ENCODE measurements at places on chromosomes 16 and 17.

DNA sequence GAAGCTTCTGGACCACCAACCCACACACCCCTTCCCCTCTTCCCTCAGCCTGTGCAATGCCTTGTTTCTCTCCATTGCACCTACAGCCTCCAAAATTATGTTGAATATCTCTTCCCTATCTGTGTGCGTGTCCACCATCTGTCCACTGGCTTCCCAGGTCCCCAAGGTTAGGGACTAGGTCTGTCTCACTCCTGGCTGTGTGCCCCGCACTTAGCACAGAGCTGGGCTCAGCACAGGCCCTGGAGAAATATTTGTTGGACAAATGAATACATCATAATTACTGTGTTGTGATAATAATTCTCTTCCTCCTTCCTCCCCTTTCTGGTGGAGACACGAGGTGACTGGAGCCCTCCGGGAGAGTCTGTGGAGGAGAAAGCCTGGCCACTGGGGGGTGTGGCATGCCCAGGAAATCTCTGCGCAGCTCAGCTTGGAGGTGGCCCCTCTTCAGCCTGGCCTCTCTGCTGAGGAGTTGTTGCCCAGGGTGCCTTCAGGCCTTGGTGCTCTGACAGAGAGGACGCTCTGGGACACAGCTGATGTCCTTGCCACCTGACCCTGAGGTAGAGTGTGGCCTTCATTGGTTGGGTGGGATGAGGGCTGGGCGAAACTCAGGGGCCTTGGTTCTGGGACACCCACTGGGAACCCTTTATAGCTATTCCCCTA, 3.3 kb upstream of the BRD7 start:
- DNase-seq: no peak

DNA sequence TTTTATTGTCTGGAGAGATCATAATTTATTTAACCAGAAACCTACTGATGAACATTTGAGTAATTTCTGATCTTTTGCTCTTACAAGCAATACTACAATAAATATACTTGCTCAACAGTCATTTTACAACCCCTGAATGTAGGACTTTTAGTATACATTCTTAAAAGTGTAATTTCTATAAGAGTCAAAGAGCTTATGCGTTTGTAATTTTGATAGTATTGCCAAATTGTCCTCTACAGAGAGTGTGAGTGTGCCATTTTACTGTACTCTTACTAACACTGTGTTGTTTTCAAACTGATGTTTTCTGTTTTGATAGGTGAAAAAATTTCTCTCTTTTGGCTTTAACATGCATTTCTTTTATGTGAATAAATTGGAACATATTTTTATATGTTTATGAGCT, 139.1 kb downstream of the FTO start:
- no peak for DNase-seq

GRCh38 chr17:63190821-63191370, 224.9 kb downstream of the TANC2 start:
- no peak for DNase-seq

DNA sequence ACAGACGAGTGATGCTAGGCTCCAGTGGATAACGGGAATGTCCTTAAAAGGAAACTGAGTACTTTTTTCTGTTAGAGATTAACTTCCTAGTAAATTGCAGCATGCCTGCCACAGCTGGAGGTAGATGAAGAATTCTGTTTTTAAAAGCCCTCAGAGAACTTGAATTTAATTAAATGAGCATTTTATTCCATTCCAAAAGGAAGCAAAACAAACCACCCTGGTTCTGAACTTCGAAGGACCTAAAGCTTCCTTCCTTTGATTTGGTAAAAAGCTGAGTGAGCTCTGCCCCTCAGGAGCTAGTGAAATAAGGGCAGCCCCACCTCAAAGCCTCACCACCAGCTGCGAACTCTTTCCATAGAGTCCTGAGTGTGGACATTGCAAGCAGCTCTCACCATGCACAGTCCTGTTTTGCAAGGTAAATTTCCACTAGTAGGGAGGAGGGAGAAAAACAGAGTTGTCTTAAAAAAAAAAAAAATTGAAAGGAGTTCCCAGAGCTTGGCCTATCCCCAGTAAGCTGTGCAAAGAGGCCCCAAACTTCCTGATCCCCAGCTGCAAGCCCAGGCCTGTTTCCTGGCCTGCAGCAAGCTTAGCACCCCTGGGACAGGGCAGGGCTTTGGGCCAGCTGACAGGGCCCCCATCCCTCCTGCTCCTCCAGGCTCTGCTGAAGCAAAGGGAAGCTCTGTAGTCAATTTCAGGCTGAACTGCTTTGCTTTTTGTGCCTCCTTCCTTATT, 11.2 kb downstream of the CHD9NB start:
- no peak for DNase-seq

GRCh38 chr17:36731811-36732210, 130.4 kb downstream of the MRM1 start:
- DNase-seq: no peak

DNA sequence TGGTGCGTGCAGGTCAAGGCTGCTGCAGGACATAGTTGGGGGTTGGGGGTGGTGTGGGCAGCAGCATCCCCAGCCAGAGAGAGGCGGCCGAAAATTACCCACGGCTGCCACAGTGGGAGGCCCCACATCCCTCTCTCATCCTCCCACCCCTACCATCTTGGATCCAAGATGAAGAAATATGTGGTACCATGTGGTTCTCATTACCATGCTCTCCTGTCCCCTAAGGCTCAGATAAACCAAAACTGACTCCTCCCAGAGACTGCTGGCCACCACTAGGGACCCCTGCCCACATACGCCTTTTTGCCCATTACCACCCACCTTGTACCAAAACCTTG, 120.4 kb downstream of the HIC1 start:
- DNase-seq: no peak

GRCh38 chr16:12340151-12340733, 363.7 kb downstream of the SNX29 start:
- DNase-seq: no peak

- no peak for DNase-seq
These were observed 154.8 kb upstream of the HSBP1 start for GRCh38 chr16:83652943-83653342.

- no peak for DNase-seq
These were observed 366.3 kb downstream of the WWOX start for GRCh38 chr16:78465730-78466129.

DNA sequence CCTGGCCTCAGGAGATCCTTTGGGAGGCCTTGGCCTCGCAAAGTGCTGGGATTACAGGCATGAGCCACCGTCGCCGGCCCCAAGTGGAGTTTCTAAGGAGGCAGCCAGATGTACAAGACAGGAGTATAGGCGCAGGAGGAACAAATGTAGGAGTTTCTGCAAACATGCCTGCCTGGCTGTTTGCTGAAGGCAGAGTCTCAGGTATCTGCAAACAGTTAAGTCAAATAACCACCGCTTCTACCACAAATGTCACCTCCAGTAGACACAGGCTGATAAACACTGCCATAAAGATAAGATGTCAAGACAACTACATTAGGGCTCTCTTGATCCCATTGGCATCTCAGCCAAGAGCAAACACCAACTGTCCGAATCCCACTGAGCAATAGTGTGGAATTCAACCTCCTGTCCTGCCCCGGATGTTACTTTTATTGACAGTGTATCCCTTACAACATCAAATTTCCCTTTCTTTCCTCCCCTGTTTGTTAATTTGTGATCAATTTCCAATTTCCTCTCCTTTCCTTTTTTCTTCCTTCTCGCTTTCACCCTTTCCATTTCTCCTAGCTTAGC, 5.6 kb upstream of the COG1 start:
- no peak for DNase-seq

DNA sequence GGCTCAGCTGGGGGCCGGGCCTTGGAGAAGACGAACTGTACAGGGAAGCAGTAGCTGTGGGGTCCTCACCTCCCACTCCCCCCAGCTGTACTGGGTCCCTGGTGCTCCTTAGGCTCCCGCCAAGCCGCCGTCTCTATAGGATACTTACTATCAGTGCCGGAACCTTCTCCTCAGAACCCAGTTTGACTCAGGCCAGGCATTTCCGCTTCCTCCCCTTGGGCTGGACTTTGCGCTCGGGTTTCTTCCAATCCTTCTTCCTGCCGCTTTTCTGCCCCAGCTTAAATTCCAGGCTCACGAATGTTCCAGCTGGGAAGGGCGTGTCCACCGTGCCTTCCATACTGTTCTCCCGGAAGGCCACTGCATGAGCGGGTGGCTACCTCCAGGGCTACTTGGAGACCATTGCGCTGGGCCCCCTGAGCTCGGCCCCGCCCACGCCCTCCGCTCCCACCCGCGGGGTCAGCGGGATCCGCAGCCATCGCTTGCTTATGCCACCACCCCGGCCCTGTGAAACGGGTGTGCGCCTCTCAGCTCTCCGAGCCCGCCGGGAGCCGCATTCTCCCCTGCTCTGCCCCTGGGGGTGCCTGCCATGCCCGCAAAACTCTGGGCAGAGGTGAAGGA, 1795.9 kb downstream of the TP53TG3F start:
- DNase-seq: no peak

DNA sequence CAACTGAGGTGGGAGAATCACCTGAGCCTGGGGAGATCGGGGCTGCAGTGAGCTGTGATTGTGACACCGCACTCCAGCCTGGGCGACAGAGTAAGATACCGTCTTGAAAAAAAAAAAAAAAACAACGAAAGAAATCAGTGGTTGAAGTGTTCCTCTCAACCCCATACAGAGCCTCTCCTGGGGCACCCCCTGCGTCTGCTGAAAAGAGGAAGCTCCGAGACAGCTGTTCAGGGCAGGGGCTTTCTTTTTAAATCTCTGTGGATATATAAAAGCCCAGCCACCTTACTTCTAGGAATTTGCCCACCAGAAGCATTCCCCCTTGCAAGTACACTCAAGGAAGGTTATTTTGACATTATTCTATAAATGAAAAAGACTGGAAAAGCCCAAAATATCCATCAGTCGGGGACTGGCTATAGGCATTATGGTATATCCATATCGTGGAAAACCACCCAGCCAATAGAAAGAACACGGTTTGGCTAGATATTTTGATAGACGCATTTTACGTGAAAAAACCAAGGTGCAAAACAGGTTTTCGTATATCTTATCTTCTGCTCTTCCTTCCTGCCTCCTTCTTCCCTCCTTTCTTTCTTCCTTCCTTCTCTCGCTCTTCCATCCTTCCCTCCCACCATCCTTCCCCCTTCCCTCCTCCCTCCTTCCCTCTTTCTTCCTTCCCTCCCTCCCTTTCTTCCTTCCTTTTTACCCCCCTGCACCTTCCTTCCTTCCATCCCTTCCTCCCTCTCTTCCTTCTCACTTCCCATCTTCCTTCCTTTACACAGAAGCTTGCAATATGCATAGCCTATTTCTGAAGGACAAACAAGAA, 9.2 kb upstream of the CCL22 start:
- no peak for DNase-seq

GRCh38 chr16:77299395-77299794, 100.2 kb downstream of the SYCE1L start:
- DNase-seq: no peak

DNA sequence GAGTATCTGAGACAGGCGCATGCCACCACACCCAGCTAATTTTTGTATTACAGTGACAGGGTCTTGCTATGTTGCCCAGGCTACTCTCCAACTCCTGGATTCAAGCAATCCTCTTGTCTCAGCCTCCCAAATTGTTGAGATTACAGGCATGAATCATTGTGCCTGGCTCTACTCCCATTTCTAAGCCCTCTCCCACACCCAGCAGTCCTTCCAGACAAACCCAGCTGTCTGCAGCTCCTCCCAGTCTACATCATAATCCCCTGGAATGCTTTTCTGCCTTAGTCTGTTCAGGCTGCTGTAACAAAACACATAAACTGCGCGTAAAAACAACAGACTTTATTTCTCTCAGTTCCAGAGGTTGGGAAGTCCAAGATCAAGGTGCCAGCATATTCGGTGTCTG, 144.5 kb downstream of the GRIN2A start:
- DNase-seq: no peak

DNA sequence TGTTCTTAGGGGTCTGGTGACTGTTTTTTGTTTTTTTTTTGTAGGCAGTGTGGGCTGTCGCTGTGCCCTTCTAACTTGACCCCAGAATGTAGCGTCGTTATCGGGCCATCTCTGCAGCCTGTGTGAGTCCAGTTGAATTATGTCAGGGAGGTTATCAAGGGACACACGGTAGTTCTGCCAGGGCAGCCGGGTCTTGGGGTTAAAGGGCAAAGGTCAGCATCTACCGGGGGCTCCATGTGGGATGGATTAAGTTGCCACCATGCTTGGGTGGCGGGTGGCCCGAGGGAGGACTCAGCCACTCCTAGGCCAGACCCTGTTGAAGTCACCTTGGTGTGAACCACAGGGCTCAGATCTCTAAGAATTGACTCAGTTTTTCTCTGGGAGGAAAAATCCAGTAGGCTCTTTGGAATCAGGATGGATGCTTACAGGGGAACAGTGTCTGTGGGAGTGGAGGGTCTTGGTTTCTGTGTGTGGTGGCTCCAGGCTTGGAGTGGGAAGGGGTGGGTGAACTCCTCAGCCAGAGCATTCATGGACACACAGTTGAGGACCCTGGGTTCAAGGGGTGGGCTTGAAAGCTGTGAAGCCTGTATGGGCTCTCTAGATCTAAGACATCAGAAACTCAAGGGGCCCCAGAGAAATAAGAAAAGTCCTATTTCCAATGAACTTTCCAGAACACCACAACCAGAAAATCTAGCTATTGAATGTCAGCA, 191.7 kb downstream of the IRF8 start:
- DNase-seq: no peak

GRCh38 chr17:13734880-13735279, 133.2 kb upstream of the HS3ST3A1 start:
- DNase-seq: no peak

- DNase-seq: peak; percentile 32
These were observed 348.7 kb upstream of the TNRC6C start for GRCh38 chr17:77609553-77610517.

- no peak for DNase-seq
These were observed 19.7 kb upstream of the LRRC37A3 start for GRCh38 chr17:64938925-64939474.

GRCh38 chr16:14489460-14489859, 140.6 kb downstream of the PARN start:
- no peak for DNase-seq

DNA sequence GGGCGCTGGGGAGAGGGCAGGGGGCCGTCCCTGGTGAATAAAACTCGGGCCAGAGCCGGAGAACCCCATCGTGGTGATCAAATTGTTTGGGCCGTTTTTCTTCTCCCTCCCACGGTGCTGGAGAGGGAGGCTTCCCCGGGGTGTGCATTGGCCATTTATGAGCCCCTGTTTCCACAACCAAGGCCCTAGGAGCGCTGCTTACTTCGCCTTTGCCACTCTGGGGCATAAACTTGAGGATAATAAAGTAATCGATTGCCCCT, 544 bp downstream of the CCP110 start:
- DNase-seq: no peak

- no peak for DNase-seq
These were observed 2.5 kb downstream of the KRT32 start for GRCh38 chr17:41464682-41465081.

GRCh38 chr17:48624544-48625494, 1.3 kb downstream of the HOXB9 start:
- DNase-seq: no peak

DNA sequence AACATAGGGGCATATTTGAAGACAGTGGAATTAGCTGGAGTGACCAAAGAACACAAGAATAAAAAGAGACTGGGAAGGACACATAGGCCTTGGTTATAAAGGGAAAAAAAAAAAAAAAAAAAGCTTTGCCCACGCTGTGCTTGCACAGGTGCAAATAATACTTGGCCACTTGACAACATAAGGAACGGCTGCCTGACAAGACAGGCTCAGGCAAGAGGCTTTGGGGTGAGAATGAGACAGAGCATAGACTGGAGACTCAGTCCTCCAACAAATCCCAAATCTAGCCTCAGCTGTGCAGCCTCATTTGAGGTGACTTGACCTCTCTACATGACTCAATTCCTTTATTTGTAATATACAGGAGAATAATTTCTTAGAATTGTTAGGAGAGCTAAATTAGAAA, 332.8 kb upstream of the DYNLRB2 start:
- no peak for DNase-seq

GRCh38 chr17:57999496-58000017, 7.5 kb downstream of the SRSF1 start:
- DNase-seq: no peak

- no peak for DNase-seq
These were observed 13.2 kb downstream of the KCNJ12 start for GRCh38 chr17:21389394-21389793.

All from T-helper 1 cell (primary cell).